ENCODE measurements at places on chromosomes 16 and 17. TPM values are rescaled to one million over a fixed set of nuclear protein-coding genes. Genes with fewer than 3 reads are reported as not detected.

DNA sequence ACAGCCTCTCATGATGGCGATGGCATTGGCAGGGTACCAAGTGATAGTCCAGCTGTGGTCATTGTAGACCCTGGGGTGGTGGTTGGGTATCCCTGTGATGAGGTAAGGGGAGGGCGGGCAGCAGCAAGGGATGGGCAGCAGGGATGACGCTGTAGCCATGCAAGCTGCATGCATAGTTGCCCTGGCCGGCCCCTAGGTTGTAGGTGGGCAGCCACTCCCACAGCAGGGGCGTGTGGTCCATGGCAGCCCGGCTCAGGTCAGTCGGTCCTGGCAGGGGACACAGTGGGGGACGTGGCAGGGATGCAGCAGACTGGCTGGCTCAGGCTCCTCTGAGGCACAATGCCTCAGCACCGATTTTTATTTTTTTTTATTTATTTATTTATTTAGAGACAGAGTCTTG, 8.7 kb downstream of the DRC3 start:
- H3K4me3 ChIP-seq, result no peak overlapping the region
- H3K27me3 ChIP-seq, result no peaks in the 10 kb centered on the region
- DNase-seq, result no peak
- no peaks in the 10 kb centered on the region for H3K4me1 ChIP-seq

DNA sequence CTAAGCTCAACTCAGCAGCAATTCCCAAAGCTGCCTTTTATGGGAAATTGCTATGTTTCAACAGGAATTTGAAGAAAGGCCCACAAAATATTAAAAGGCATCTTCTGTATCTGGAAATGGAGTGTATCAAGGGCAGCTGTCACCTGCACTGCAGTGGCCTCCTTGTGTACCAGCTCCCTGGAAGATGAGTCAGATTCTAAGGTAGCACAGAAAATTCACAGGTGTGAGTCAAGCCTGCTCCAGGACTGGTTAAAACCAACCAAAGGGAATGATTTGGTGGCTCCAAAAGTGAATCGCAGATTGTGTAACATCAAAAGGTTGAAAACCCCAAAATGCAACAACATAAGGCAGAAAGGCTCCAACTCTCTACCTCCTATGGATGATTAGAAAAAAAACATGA, 296.4 kb downstream of the GRIN2A start:
- H3K27me3 ChIP-seq, result no peaks in the 10 kb centered on the region
- no peak overlapping the region for H3K4me3 ChIP-seq
- DNase-seq, result no peak
- no peaks in the 10 kb centered on the region for H3K36me3 ChIP-seq

DNA sequence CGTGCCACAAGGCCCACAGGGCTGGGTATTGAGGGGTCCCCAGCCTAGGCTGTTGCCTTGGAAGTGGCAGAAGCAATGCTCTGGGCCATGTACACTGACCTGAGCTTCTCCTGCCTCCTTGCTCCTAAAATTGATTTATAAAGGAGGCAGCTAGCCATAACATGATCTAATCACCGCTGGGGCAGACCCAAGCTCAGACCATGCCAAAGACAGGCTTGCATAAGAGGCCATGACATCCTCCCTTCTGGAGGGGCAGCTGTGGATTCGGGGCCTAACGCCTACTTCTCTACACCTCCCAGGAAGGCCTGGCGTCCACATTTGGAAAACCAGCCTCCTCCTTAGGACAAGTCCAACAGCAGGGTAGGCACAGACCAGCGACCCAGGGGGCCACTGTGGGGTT, 12.3 kb downstream of the HSD11B2 start:
- no peak overlapping the region for H3K4me3 ChIP-seq
- no peaks in the 10 kb centered on the region for H3K27me3 ChIP-seq
- no peak overlapping the region for H3K27ac ChIP-seq
- DNase-seq, result no peak

DNA sequence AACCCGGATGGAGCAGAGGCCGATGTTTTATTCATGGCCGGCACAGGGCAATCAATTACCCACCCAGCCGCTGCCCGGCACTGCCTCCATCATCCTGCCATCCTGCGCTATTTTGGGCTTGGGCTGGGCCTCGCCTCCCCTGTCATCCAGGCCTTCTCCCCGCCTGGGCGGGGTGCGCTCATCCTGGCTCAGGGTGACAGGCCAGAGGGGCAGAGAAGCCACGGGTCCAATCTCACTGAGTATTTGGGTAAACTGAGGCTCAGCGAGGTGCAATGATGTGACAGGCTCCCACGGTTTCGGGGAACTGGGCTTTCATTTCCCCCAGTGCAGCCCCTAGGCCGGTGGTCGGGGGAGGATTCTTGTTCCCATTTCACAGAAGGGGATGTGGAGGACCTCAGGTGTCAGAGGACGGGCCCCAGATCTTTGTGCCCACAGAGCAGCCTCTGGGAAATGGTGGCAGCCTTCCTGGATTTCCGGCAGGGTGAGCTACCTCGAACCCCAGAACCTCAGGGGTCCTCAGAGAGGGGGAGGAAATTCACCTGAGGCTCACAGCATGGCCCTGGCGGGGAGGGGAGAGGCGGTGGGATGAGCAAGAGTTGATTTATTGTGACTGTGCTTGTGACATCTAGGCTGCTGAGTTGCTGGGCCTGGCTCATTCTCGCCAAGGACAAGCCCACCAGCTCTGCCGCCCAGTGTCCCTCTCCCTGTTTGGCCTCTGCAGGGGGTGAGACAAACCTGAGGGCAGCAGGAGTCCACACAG, 23.8 kb upstream of the KCNJ12 start:
- peaks cover 48% of the 10 kb centered on the region for H3K4me1 ChIP-seq
- H3K36me3 ChIP-seq, result no peaks in the 10 kb centered on the region
- DNase-seq, result peak; percentile 37
- H3K4me3 ChIP-seq, result no peak overlapping the region
- H3K27me3 ChIP-seq, result no peaks in the 10 kb centered on the region

DNA sequence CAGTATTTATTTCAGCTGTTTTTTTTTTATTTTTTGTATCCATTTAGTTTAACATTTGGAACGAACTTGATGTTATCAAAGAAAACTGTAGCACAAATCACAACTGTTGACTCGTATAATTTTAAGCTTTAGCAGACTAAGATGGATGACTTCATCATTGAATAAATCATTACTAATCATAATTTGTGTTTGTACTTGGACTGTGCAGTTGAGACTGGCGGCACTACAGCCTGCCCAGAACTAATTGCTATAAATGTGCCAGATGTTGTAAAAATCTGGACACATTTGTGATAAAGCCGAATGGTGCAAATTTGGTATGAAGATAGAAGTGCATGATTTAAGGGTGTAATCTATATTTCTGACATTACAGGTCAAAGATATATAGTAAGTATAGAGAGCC, 897.7 kb upstream of the CDH8 start:
- no peaks in the 10 kb centered on the region for H3K36me3 ChIP-seq
- H3K4me3 ChIP-seq, result no peak overlapping the region
- no peaks in the 10 kb centered on the region for H3K4me1 ChIP-seq
- no peaks in the 10 kb centered on the region for H3K27me3 ChIP-seq
- H3K27ac ChIP-seq, result no peak overlapping the region
- no peak for DNase-seq

- H3K4me3 ChIP-seq, result no peak overlapping the region
- H3K27me3 ChIP-seq, result no peaks in the 10 kb centered on the region
- no peaks in the 10 kb centered on the region for H3K4me1 ChIP-seq
- no peak overlapping the region for H3K27ac ChIP-seq
These were observed 34.1 kb upstream of the MMP2 start for GRCh38 chr16:55444754-55445485.

- no peak for DNase-seq
- no peaks in the 10 kb centered on the region for H3K27me3 ChIP-seq
- no peak overlapping the region for H3K4me3 ChIP-seq
- H3K4me1 ChIP-seq, result peaks cover 39% of the 10 kb centered on the region
- H3K36me3 ChIP-seq, result peaks cover 39% of the 10 kb centered on the region
- no peak overlapping the region for H3K27ac ChIP-seq
These were observed 42.4 kb downstream of the OMG start for GRCh38 chr17:31254654-31255053.

DNA sequence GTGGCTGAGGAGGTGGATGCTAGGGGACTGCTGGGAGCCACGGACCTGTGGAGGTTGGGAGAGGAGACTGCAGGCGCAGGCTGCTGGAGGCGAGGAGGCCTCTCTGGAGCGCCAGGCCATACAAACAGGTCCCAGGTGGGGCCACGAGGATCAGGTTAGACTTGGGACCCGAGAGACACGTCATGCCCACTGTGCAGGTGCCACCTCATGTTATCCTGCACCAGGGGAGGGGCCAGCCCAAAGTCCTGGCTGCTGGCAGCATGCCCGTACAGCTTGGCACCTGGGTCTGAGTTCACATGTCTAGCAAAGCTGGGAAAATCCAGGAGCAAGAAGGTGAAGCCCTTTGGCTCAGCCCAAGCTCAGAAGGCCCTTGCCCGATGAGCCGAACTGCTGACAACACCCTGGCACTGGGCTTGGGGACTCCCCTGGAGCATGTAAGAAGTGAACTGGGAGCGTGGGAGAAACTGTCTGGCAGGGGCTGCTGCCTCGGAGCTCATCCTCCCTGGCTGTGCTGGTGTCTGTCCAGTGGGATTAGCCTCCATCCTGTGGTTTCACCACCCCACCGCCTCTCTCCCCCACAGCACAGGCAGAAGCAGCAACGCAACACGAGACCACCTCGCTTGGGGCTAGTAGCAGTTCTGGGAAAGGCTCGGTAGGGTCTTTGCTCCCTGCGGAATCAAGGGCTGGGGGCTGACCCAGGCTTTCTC, 5.3 kb downstream of the ARHGDIA start:
- H3K4me3 ChIP-seq, result no peak overlapping the region
- no peak overlapping the region for H3K27ac ChIP-seq
- DNase-seq, result peak; percentile 60
- no peaks in the 10 kb centered on the region for H3K27me3 ChIP-seq
- H3K4me1 ChIP-seq, result peaks cover 49% of the 10 kb centered on the region
- peaks cover 18% of the 10 kb centered on the region for H3K36me3 ChIP-seq

Gene GRIN2A
- not detected for total RNA-seq

GRCh38 chr17:7992924-7993323, 9.5 kb upstream of the GUCY2D start:
- peaks cover 34% of the 10 kb centered on the region for H3K4me1 ChIP-seq
- DNase-seq, result peak; percentile 65
- no peak overlapping the region for H3K27ac ChIP-seq
- no peak overlapping the region for H3K4me3 ChIP-seq

GRCh38 chr16:71257768-71258167, 27.2 kb upstream of the HYDIN start:
- H3K4me1 ChIP-seq, result no peaks in the 10 kb centered on the region
- no peak overlapping the region for H3K27ac ChIP-seq
- no peaks in the 10 kb centered on the region for H3K36me3 ChIP-seq
- H3K4me3 ChIP-seq, result no peak overlapping the region

GRCh38 chr17:2911035-2911754, 115.0 kb downstream of the RAP1GAP2 start:
- no peaks in the 10 kb centered on the region for H3K4me1 ChIP-seq
- H3K27me3 ChIP-seq, result no peaks in the 10 kb centered on the region
- no peak overlapping the region for H3K4me3 ChIP-seq
- H3K27ac ChIP-seq, result no peak overlapping the region

Gene TMEM204
- not detected for total RNA-seq

GRCh38 chr16:69166221-69166833, 20.6 kb upstream of the SNTB2 start:
- no peak overlapping the region for H3K27ac ChIP-seq
- H3K27me3 ChIP-seq, result no peaks in the 10 kb centered on the region
- no peak for DNase-seq
- peaks cover 47% of the 10 kb centered on the region for H3K36me3 ChIP-seq
- no peak overlapping the region for H3K4me3 ChIP-seq

GRCh38 chr17:17822189-17822588, 14.6 kb downstream of the SREBF1 start:
- DNase-seq, result no peak
- peak overlapping the region; percentile 75 for H3K27ac ChIP-seq
- peaks cover 90% of the 10 kb centered on the region for H3K4me1 ChIP-seq
- H3K4me3 ChIP-seq, result peak overlapping the region; percentile 67
- no peaks in the 10 kb centered on the region for H3K27me3 ChIP-seq

DNA sequence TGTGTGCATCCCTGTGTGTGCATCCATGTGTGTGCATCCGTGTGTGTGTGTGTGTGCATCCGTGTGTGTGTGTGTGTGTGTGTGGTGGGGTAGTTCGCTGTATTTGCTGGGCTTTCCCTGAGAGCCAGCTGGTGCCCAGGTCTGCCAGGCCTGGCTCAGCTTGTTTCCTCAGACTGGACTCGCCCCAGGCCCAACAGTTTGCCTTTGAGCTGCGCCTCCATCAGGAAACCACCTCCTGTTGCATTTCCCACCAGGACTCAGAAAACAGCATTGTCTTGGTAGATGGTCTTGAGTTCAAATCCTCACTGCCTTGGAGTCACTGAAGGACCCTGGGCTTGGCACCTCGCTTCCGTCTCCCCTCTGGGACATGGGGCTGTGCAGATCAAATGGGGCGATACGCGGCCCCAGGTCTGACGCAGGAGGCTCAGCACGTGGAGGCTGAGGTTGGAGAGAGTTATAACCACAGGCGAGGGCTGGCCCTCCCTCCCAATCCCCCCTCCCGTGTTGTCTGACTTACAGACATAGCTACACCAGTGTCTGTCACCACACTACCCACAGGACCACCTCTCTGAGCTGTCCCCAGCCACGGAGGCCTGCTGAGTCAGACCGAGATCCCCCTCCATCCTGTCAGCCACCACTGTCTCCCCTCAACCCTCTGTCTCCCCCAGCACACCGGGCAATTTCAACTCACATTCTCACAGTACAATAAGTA, 4.7 kb downstream of the ITGAE start:
- H3K4me1 ChIP-seq, result peaks cover 4% of the 10 kb centered on the region
- H3K27me3 ChIP-seq, result no peaks in the 10 kb centered on the region
- H3K36me3 ChIP-seq, result no peaks in the 10 kb centered on the region
- H3K27ac ChIP-seq, result no peak overlapping the region

GRCh38 chr16:47204736-47205504, 61.2 kb upstream of the NETO2 start:
- H3K4me1 ChIP-seq, result no peaks in the 10 kb centered on the region
- peak; percentile 46 for DNase-seq
- no peaks in the 10 kb centered on the region for H3K36me3 ChIP-seq
- H3K4me3 ChIP-seq, result no peak overlapping the region

Gene GDPD3
- 2.1 TPM for total RNA-seq

- H3K36me3 ChIP-seq, result no peaks in the 10 kb centered on the region
- H3K4me3 ChIP-seq, result no peak overlapping the region
- no peak for DNase-seq
- H3K4me1 ChIP-seq, result peaks cover 2% of the 10 kb centered on the region
- H3K27ac ChIP-seq, result no peak overlapping the region
These were observed 12.2 kb upstream of the C16orf54 start for GRCh38 chr16:29757950-29758466.

- no peak overlapping the region for H3K4me3 ChIP-seq
- no peaks in the 10 kb centered on the region for H3K36me3 ChIP-seq
- peak; percentile 60 for DNase-seq
- H3K27ac ChIP-seq, result no peak overlapping the region
- H3K27me3 ChIP-seq, result no peaks in the 10 kb centered on the region
- peaks cover 69% of the 10 kb centered on the region for H3K4me1 ChIP-seq
These were observed 4.2 kb downstream of the SOCS1 start for GRCh38 chr16:11251525-11252481.

GRCh38 chr17:1143573-1143972, 36.2 kb downstream of the ABR start:
- H3K4me1 ChIP-seq, result no peaks in the 10 kb centered on the region
- H3K27me3 ChIP-seq, result no peaks in the 10 kb centered on the region
- H3K4me3 ChIP-seq, result no peak overlapping the region

Measured in Karpas-422 (cell line).